ENCODE measurements at places on chromosomes 1 and 21.
A peak's percentile ranks its signal among the peaks of the same experiment; 100 is the strongest.

GRCh38 chr1:167268347-167268787 is 47.7 kb downstream of the POU2F1 start:
- no peak overlapping the region for H3K4me3 ChIP-seq
- DNase-seq, result no peak
- H3K4me1 ChIP-seq, result peaks cover 23% of the 10 kb centered on the region
- no peak overlapping the region for H3K27ac ChIP-seq
- no peaks in the 10 kb centered on the region for H3K36me3 ChIP-seq
- no peaks in the 10 kb centered on the region for H3K27me3 ChIP-seq

DNA sequence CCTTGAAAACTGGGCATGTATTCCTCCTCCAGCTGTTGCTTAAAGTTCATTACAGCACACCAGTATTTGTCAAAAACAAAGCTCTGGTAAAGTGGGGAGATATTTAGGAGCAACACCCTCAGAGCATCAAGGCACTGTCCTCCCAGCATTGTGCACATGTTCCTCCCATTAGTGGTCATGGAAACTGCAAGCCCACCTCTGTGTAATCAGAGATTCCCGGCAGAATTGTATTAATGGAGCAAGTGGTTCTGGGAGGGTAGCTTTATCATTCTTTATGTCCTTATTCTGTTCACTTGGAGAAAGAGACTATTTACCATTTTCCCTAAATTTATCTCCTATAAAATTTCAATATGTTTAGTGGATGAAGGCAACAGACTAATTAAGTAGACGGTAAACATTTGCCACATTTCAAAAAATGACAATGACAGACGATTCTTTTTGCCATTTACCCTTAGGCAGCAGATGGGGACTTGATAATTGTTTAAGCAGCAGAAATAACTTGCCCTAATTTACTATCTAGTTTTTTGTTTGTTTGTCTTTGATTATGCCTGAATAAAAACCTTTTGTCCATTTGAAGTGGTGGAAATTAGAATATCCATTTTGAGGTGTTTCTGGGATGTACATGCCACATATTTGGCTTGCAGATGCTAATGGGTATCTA is 289.6 kb upstream of the ST6GALNAC5 start:
- no peaks in the 10 kb centered on the region for H3K27me3 ChIP-seq
- no peaks in the 10 kb centered on the region for H3K36me3 ChIP-seq
- DNase-seq, result no peak
- H3K27ac ChIP-seq, result no peak overlapping the region
- H3K4me3 ChIP-seq, result no peak overlapping the region

GRCh38 chr1:215276582-215276981 is 194.0 kb downstream of the KCNK2 start:
- DNase-seq, result no peak
- no peaks in the 10 kb centered on the region for H3K4me1 ChIP-seq
- no peaks in the 10 kb centered on the region for H3K36me3 ChIP-seq
- no peak overlapping the region for H3K27ac ChIP-seq
- no peak overlapping the region for H3K4me3 ChIP-seq

- H3K4me3 ChIP-seq, result peak within 1 kb of the TSS; percentile 51
- H3K4me1 ChIP-seq, result peaks cover 7% of the 10 kb centered on the region
These were observed at the start of gene MAP3K21 for GRCh38 chr1:233327651-233328141. Gene MAP3K21, plus strand, starts transcription at chr1:233327724. Its CDS starts 305 bp downstream, at chr1:233328029.

- H3K27me3 ChIP-seq, result peaks cover 70% of the 10 kb centered on the region
- H3K36me3 ChIP-seq, result no peaks in the 10 kb centered on the region
- peaks cover 7% of the 10 kb centered on the region for H3K4me1 ChIP-seq
- no peak for DNase-seq
These were observed 63.0 kb downstream of the RHBG start for GRCh38 chr1:156431769-156432668.

GRCh38 chr1:21670059-21670881 is 1.1 kb upstream of the RAP1GAP start:
- peak overlapping the region; percentile 73 for H3K27ac ChIP-seq
- peaks cover 26% of the 10 kb centered on the region for H3K4me1 ChIP-seq
- H3K36me3 ChIP-seq, result no peaks in the 10 kb centered on the region
- peaks cover 27% of the 10 kb centered on the region for H3K27me3 ChIP-seq

DNA sequence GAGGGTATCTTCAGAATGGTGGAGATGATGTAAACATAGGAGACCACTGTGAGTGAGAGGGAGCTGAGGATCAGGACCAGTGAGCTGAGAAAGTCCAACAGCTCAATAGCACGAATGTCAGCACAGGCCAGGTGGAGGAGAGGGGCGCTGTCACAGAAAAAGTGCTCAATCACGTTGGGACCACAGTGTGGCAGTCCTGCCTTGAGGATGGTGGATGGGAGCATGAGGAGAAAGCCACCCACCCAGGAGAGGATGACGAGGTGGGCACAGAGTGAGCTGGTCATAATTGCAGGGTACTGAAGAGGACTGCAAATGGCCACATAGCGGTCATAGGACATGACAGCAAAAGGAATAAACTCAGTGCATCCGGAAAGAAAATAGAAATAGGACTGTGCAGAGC is 8.1 kb downstream of the OR11L1 start:
- no peaks in the 10 kb centered on the region for H3K4me1 ChIP-seq
- H3K27ac ChIP-seq, result no peak overlapping the region

DNA sequence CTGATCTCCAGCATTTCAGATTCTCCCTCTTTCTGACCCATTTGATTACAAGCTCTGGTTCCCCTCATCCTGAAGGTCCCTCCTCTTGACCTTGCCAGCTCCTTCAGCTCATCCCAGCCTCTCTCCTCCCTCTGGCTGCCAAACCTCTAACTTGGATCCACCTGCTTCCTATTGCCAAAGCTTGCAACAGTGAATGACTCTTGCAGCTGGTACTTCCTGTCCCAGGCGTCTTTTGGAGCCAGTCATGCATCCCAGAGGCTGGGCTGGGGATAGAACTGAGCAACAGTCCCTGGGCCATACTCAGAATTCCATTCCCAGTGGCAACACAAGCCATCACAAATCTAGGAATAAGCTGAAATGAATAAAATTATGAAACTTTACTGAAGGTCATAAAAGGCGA is 27.7 kb upstream of the SPOCD1 start:
- H3K27me3 ChIP-seq, result no peaks in the 10 kb centered on the region
- H3K4me1 ChIP-seq, result peaks cover 34% of the 10 kb centered on the region
- H3K27ac ChIP-seq, result no peak overlapping the region
- H3K36me3 ChIP-seq, result no peaks in the 10 kb centered on the region
- no peak for DNase-seq

DNA sequence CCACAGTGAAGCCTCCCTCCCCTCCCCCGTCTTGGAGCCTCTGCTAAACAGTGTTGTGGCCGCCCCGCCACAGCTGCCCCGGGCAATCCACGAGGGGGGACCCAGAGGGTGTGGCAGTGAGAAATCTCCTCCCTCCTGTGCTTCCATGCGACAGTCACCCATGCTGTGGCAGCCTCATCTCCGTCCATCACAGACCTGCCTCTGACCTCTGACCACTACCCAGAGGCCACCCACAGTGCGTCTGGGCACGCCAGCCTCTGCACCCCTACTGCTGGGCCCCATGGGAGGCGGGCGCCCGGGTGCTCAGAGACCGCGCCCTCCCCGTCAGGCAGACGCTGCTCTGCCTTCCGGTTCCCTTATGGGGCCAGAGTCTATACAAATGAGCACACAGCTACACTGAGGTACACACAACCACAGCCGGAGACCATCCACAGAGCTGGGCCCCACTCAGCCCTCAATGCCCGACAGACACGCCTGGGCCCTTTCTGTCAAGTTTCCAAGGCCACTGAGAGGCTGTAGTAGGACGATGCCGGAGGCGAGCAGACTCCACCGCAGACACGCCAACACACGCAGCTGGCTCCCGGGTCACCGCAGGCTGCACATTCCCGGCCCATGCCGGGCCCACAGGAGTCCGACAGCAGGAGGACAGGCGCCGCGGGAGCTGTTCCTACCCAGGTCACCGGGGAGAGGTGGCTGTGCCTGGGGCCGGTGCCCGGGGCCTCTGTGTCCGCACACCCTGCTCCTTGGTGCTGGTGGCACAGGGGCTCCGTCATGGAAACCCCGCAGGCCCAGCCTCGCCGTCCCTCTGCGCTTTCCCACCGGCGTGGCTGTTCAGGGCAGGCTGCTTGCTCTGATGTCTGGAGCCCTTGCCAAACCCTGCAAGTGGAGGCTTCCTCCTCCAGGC is 23.9 kb upstream of the TMEM52 start:
- peaks cover 8% of the 10 kb centered on the region for H3K4me1 ChIP-seq
- no peaks in the 10 kb centered on the region for H3K27me3 ChIP-seq
- H3K36me3 ChIP-seq, result no peaks in the 10 kb centered on the region
- DNase-seq, result no peak
- H3K27ac ChIP-seq, result no peak overlapping the region
- no peak overlapping the region for H3K4me3 ChIP-seq

GRCh38 chr1:227934476-227935313 is 13.0 kb downstream of the WNT9A start:
- peak; percentile 10 for DNase-seq
- H3K4me1 ChIP-seq, result peaks cover 11% of the 10 kb centered on the region
- no peak overlapping the region for H3K4me3 ChIP-seq
- H3K27ac ChIP-seq, result no peak overlapping the region

DNA sequence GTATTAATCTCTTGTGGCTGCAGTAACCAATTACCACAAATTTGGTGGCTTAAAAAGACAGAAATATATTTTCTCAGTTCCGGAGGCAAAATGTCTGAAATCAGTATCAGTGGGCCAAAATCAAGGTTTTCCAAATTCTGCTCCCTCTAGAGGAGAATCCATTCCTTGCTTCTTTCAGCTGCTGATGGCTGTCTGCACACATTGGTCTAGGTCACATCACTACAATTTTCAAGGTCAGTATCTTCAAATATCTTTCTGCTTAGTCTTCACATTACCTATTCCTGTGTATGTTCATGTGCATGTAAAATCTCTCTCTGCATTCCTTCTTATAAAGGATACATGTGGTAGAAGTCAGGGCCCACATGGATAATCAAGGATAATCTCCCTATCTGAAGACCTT is 999.4 kb downstream of the KCNT2 start:
- H3K4me3 ChIP-seq, result no peak overlapping the region
- H3K36me3 ChIP-seq, result no peaks in the 10 kb centered on the region
- no peaks in the 10 kb centered on the region for H3K4me1 ChIP-seq
- H3K27ac ChIP-seq, result no peak overlapping the region
- H3K27me3 ChIP-seq, result no peaks in the 10 kb centered on the region

DNA sequence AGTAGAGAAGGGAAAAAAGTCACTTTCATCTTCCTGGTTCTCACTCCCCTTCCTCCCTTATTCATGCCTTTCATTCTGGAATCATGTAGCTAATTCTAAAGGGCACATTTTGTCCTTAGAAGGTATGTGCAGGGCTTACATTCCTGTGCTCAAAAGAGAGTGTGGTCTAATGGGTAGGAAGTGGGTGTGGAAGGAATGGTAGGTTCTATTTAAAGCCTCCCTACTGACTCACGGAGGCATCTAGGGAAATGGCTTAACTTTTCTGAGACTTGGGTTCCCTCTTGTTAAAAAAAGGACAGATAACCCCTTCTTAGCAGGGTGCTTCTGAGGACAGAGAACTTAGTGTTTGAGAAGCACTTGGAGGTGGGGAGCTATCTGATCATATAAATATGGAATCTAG is 249.3 kb upstream of the DUSP10 start:
- H3K4me1 ChIP-seq, result no peaks in the 10 kb centered on the region
- no peak for DNase-seq
- no peak overlapping the region for H3K4me3 ChIP-seq
- H3K27ac ChIP-seq, result no peak overlapping the region

DNA sequence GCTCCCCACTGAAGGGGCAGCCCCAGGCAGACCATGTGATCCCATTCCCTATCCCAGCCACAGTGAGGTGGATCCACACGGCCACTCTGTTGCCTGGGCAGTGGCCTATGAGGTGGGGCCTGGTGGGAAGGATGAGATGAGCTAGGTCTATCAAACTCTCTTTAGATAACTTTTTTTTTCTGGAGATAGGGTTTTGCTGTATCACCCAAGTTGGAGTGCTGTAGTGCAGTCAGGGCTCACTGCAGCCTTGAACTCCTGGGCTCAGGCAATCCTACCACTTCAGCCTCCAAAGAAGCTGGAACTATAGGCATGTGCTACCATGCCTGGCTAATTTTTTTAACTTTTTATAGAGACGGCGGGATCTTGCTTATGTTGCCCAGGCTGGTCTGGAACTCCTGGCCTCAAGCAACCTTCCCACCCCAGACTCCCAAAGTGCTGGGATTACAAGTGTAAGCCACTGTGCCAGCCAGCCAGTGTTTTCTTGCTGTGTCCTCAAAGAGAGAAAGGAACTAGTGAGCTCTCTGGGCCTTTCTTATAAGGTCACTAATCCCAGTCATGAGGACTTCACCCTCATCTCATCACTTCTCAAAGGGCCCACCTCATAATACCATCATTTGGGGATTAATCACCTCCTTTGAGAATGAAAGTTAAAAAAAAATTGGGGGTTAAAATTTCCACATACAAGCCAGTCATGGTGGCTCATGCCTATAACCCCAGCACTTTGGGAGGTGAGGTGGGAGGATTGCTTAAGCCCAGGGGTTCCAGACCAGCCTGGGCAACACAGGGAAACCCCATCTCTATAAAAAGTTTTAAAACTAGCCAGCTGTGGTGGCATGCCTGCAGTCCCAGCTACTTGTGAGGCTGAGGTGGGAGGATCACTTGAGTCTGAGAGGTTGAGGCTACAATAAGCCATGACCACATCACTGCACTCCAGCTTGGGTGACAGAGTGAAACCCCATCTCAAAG is 36.6 kb downstream of the H3-3A start:
- H3K27me3 ChIP-seq, result no peaks in the 10 kb centered on the region
- H3K4me3 ChIP-seq, result no peak overlapping the region

All from CD8-positive, alpha-beta memory T cell (primary cell).